Left ventricle myocardium inferior (tissue), 1 donor: ENCODE measurements at places on chromosomes 3 and 15. TPM values are rescaled to one million over a fixed set of nuclear protein-coding genes. Genes with fewer than 3 reads are reported as not detected.
A peak's percentile ranks its signal among the peaks of the same experiment; 100 is the strongest.

- no peak for DNase-seq
- no peaks in the 10 kb centered on the region for H3K36me3 ChIP-seq
- H3K4me3 ChIP-seq: no peak overlapping the region
- H3K27ac ChIP-seq: no peak overlapping the region
- H3K27me3 ChIP-seq: no peaks in the 10 kb centered on the region
- no peaks in the 10 kb centered on the region for H3K4me1 ChIP-seq
Observed at GRCh38 chr3:1515882-1516281, 423.1 kb downstream of the CNTN6 start.

DNA sequence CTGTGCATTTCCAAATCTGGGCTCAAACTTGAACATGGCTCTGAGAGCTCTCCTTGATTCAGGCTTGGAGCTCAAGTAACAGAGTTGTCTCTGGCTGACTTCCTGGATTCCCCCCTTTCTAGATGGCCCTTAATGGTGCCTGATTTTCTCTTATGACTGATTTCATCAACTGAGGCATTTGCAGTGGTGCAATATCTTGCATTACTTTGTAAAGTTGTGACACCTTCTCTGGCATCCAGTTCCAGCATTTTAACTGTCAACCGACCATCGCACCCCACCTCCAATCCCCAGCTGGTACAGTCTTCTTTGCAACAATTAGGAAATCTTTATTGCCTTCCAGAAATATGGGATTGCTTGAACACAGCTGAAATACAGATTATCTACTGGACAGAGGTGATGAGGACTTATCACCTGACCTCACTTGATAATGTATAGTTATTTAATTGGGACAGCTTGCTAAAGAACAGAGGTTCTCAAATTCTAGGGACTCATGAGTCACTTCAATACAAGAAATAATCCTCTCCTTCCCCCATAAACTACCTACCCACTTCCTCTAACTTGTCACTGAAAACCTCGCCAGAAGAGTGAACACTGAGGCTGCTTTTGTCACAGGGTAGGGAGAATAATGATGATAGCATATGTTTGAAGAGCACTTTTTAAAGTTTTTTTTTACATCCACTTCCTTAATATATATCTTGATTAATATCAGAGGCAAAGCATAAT lies 41.8 kb downstream of the FILIP1L start:
- peaks cover 73% of the 10 kb centered on the region for H3K4me1 ChIP-seq
- H3K36me3 ChIP-seq: no peaks in the 10 kb centered on the region
- DNase-seq: no peak
- no peak overlapping the region for H3K4me3 ChIP-seq

DNA sequence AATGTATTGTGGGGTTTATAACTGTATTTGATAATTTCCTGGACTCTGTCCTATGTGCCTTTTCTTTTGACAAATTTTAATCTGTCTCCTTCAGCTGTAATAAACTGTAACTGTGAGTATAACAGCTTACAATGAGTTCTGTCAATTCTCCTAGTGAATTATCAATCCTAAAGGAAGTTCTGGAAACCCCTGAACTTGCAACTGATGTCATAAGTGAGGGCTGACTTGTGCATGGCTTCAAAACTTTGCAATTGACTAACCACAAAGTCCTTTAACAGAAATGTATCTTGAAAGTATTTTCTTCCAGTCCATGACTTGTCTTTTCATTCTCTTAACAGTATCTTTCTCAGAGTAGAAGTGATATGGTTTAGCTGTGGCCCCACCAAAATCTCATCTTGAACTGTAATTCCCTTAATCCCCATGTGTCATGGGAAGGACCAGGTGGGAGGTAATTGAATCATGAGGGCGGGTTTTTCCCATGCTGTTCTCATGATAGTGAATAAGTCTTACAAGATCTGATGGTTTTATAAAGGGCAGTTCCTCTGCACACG lies 108.3 kb downstream of the TFDP2 start:
- H3K4me1 ChIP-seq: peaks cover 9% of the 10 kb centered on the region
- H3K4me3 ChIP-seq: no peak overlapping the region
- H3K36me3 ChIP-seq: peaks cover 4% of the 10 kb centered on the region
- DNase-seq: no peak

GRCh38 chr3:31861826-31862225 lies 119.2 kb downstream of the OSBPL10 start:
- H3K4me1 ChIP-seq: no peaks in the 10 kb centered on the region
- no peak overlapping the region for H3K27ac ChIP-seq
- no peaks in the 10 kb centered on the region for H3K36me3 ChIP-seq
- DNase-seq: no peak
- H3K27me3 ChIP-seq: no peaks in the 10 kb centered on the region

DNA sequence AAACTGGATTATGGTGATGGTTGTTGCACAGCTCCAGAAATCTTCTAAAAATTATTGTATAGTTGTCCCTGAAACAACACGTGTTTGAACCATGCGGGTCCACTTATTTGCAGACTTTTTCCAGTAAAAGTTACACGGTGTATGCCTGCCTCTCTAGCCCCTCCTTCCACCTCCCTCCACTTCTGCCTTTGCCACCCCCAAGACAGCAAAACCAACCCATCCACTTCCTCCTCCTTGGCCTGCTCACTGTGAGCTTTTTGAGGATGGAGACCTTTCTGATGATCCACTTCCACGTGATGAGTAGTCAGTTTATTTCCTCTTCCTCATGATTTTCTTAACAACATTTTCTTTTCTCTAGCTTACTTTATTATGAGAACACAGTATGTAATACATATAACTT lies 5.4 kb downstream of the CYFIP1 start:
- H3K27ac ChIP-seq: no peak overlapping the region
- H3K4me1 ChIP-seq: peaks cover 49% of the 10 kb centered on the region
- DNase-seq: no peak
- H3K36me3 ChIP-seq: peaks cover 4% of the 10 kb centered on the region
- no peaks in the 10 kb centered on the region for H3K27me3 ChIP-seq

DNA sequence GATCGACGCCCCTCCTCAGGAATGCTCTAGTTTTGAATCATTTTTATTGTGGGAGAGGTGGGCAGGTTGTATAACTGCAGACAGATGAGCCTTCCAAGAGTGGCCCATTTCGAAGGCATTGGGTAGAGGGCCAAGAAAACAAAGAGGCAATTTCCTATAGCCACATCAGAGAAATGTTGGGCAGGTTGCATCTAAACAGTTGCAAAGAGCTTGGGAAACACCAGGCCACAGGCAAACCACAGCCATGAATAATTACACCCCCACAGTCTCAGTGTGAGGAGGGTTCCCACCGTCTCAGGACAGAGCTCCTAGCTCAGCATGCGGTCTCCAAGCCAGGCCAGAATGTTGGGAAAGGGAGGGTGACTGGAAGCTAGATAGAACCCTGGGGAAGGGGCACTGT lies 257.3 kb downstream of the ABHD5 start:
- no peak for DNase-seq
- H3K4me1 ChIP-seq: no peaks in the 10 kb centered on the region
- H3K4me3 ChIP-seq: no peak overlapping the region
- peaks cover 69% of the 10 kb centered on the region for H3K27me3 ChIP-seq
- no peak overlapping the region for H3K27ac ChIP-seq

- H3K27me3 ChIP-seq: peaks cover 54% of the 10 kb centered on the region
- H3K4me3 ChIP-seq: no peak overlapping the region
- no peaks in the 10 kb centered on the region for H3K36me3 ChIP-seq
- no peak for DNase-seq
- H3K4me1 ChIP-seq: no peaks in the 10 kb centered on the region
Observed at GRCh38 chr15:74983725-74984231, 11.6 kb upstream of the SCAMP5 start.

DNA sequence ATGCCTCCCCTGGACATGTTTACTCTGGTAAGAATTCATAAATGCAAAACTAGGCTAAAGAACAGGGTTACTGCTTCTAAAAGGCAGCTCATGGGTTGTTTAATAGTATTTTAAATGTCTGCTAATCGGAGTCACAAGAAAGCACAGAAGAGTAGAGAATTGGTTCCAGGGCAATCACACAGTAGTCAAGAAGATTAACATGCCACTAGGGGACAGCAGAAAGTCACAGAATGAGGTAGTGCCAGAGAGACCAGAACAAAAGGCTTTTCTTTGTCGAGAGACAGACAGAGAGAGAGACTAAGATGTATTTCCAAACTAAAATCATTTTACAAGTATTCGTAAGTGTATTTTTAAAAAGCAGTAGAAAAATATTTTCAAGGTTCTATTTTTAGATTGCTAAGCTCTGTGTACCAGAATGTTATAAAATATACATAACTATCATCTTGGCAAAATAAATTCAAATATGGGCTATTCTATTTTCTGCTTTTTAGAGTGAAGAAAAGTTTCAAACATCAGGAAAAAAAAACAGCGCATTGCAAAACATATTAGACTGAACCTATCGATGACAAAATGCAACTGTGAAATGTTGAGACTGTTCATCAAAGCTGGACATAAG lies 78.3 kb upstream of the CDIN1 start:
- H3K4me1 ChIP-seq: peaks cover 22% of the 10 kb centered on the region
- no peaks in the 10 kb centered on the region for H3K27me3 ChIP-seq
- no peaks in the 10 kb centered on the region for H3K36me3 ChIP-seq
- DNase-seq: no peak
- H3K27ac ChIP-seq: peak overlapping the region; percentile 12

Gene FBXL2
- 1.5 TPM for total RNA-seq

Gene PLSCR4
- 12.1 TPM for total RNA-seq

GRCh38 chr3:107985496-107985895 lies 105.3 kb downstream of the CD47 start:
- peaks cover 54% of the 10 kb centered on the region for H3K4me1 ChIP-seq
- DNase-seq: no peak
- no peaks in the 10 kb centered on the region for H3K36me3 ChIP-seq
- no peak overlapping the region for H3K27ac ChIP-seq

DNA sequence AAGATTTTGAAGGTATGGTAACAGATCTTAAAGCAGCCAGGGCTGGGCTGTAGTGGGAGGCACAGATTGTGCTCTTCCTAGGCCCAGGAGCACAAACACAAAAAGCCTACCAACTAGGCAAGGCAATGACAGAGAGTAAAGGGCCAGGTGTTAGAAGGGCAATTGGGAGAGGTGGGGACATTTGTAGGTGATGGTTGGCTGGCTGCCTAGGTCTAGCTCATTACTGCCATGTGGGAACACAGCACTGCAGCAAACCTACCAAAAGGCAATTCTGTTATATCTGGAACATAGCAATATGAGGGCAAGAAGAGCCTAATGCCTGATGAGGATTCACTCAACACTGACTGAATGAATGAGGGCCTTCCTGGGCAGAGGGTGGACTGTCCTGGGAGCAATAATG lies 30.4 kb downstream of the ARHGEF3 start:
- peaks cover 59% of the 10 kb centered on the region for H3K4me1 ChIP-seq
- H3K4me3 ChIP-seq: no peak overlapping the region
- H3K36me3 ChIP-seq: peaks cover 8% of the 10 kb centered on the region
- no peak overlapping the region for H3K27ac ChIP-seq
- H3K27me3 ChIP-seq: no peaks in the 10 kb centered on the region
- no peak for DNase-seq

Gene CCR9
- not detected for total RNA-seq

DNA sequence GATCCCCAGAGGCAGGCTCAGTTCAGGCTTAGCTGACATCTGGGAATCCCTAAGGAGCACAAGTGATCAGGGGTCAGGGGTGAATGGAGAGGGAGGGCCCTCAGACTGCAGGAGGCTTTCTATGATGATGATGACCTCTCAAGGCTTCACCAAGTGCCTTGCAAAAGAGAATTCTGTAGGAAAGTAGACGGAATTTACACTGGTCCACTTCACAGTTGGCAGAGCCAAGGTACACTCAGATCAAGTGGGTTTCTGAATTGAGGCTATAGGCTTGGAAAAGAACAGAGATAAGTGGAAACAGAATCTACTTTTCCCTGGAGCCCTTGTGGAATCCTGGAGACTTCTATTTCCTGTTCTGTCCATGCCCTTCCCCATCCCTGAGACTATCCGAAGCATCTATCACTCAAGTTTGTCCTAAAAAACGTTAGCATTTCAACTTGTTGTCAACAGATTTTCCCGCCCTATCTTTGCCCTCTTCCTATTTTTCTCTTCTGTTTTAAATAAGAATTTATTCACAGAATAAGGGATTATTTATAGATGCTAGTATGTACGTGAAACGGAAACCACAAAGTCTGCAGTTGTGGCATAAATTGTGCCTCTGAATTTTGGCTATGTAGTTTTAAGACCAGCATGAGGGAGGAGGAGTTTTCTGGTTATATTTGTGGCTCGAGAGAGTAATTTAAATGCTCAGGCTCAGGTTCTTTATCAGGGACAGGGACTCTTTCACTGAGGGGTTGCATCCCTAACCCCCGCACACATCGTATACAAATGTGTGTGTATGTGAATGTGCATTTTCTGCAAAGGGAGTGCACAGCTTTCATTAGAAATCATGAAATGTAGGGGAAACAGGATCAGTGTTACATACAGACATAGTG lies 12.8 kb downstream of the GCSAM start:
- no peak overlapping the region for H3K4me3 ChIP-seq
- peaks cover 2% of the 10 kb centered on the region for H3K36me3 ChIP-seq
- H3K27me3 ChIP-seq: no peaks in the 10 kb centered on the region
- DNase-seq: no peak
- H3K4me1 ChIP-seq: peaks cover 20% of the 10 kb centered on the region
- no peak overlapping the region for H3K27ac ChIP-seq

GRCh38 chr3:62436785-62437184 lies 63.4 kb upstream of the FEZF2 start:
- DNase-seq: no peak
- no peaks in the 10 kb centered on the region for H3K36me3 ChIP-seq
- H3K27ac ChIP-seq: no peak overlapping the region
- H3K4me3 ChIP-seq: no peak overlapping the region
- H3K4me1 ChIP-seq: no peaks in the 10 kb centered on the region
- peaks cover 26% of the 10 kb centered on the region for H3K27me3 ChIP-seq

- H3K4me3 ChIP-seq: peak overlapping the region; percentile 93
- peaks cover 63% of the 10 kb centered on the region for H3K4me1 ChIP-seq
- no peaks in the 10 kb centered on the region for H3K36me3 ChIP-seq
Observed at GRCh38 chr3:130894130-130894985, 474 bp downstream of the ATP2C1 start.

GRCh38 chr3:21729888-21730459 lies 21.0 kb downstream of the ZNF385D start:
- H3K4me1 ChIP-seq: no peaks in the 10 kb centered on the region
- H3K4me3 ChIP-seq: no peak overlapping the region
- H3K27me3 ChIP-seq: no peaks in the 10 kb centered on the region
- DNase-seq: no peak
- no peaks in the 10 kb centered on the region for H3K36me3 ChIP-seq
- H3K27ac ChIP-seq: no peak overlapping the region

DNA sequence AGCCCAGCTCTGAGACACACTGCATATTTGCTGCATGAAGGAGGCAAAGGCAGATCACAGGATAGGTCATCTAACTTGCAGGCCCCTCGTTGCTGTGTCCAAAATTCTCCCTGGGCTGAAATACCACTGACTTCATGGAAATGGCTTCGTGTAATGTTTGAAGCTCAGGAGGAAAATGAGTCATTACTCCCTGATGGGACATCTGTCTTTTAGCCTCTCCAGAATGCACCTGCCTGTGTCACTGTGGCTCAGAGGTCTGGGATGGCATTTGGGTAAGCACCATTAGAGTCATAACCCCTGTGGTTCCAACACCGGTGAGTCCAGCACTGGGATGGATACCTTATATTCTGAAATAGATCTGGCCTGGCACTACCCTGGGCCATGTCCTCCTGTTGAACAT lies 51.5 kb downstream of the IL12A start:
- H3K27ac ChIP-seq: no peak overlapping the region
- no peaks in the 10 kb centered on the region for H3K36me3 ChIP-seq
- peaks cover 54% of the 10 kb centered on the region for H3K27me3 ChIP-seq
- peaks cover 8% of the 10 kb centered on the region for H3K4me1 ChIP-seq
- no peak overlapping the region for H3K4me3 ChIP-seq

- H3K4me1 ChIP-seq: no peaks in the 10 kb centered on the region
- H3K27me3 ChIP-seq: no peaks in the 10 kb centered on the region
- H3K4me3 ChIP-seq: no peak overlapping the region
- no peak for DNase-seq
Observed at GRCh38 chr15:31511707-31512310, 185.2 kb downstream of the KLF13 start.
